Bronchial epithelial cell (primary cell): ENCODE measurements at places on chromosomes 4 and X.
A peak's percentile ranks its signal among the peaks of the same experiment; 100 is the strongest.

DNA sequence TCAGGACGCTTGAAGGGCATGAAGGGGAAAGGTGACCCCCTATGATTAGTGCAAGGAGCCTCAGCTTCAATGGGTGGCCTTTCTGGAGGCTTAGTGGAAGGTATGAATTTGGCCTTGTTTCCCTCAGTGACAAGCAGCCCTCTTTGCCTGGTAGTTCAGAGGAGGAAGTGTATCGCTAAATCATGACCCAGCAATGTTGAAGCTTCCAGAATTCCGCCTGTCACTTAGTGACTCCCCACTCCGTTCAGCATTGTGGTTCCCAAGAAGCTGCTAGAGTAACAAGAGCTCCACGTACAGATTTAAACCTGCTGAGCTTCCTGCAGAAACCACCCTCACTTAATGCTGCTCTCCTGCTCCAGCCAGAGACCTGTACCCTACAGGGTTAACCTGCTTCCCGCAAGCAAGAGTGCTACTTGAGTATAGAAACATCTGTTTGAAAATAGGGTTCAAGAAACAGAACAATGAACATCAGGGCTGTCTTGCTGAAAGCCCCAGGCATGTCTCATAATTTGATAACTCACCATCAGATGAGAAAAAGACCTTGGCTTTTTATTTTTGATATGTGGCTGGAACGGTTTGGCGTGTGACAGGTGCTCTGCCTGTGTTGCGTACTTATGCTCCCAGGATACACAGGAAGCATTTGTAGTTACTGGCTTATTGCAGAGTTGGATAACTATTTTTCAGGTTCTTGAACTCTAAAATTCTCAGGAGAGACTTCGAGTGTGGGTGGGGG is 105.2 kb downstream of the UCHL1 start:
- DNase-seq, result no peak

DNA sequence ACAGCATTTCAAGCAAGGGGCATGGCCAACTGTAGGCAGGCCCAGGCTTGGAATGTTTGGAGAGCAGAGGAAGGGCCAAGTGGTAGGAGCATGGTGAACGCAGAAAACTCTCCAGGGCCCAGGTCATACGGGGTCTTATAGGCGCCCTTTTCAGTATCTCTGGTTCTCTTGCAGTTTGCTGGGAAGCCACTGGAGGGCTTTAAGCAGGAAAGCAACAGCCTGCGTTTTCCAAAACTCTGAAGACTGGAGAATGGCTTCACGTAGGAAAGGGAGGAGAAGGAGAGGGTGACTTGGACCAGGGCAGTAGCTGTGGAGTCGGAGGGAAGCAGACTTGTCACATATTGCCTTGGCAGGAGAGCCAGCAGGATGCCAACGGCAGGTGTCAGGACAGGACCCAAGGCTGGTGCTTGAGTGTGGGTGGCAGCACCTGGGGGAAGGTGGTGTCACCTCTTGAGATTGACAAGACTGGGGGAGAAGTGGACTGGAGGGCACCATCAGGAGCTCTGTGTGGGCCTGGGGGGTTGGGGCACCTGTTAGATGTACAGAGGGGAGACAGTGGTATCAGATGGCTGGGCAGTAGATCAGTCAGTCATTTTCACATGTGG is 21.9 kb downstream of the TKTL1 start:
- DNase-seq, result peak; percentile 6

GRCh38 chr4:83267830-83268475 is 16.6 kb downstream of the COQ2 start:
- DNase-seq, result no peak

DNA sequence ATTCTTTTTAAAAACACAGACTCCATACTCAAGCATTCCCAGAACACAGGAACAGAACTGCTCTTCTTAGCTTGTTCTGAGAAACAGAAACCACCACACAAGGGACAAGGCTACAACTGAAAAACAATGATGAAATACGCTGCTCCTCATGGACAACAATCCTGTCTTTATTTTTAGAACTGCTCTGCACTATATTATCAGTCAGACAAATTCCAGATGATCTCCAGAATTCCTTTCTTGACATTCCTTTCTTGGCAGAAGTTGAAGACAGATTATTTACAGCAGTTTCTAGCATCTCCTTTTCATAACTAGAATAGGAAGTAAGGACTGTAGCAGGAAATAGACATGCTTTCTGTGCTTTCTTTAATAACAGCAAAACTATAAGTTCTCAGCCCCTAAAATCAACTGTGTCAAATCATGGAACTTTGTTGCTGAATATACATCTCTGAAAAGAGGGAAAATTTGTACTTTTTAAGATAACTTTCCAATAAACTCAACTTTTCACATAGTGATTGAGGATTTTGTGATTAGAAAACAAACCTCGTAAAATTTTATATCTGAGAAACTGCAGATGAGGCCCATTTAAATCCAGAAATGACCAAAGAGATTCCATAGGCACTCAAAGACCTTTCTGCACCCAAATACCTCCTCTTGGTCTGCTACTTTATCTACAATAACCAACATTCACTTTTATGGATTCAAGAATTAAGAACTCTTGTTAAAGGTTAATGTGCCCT is 35.9 kb downstream of the ANTXR2 start:
- DNase-seq, result no peak

DNA sequence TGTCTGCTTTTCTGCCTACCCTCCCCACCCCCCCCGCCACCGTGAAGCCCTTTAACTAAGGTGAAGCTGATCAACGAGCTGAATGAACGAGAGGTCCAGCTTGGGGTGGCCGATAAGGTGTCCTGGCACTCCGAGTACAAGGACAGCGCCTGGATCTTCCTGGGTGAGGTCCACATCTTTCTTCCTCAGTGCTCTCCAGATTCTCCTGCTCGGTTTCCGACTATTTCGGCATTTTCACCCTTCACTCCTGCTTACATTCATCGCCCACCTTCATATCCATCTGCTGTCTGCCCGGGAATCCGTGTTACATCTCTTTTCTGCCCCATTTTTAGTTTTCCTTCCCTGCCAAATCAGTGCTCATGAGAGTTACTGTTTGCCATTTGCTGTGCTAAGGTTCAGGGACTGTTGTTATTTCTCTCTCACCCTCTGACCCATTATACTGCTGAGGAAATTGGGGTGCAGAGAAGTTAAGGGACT is 459 bp downstream of the RBMX2 start:
- DNase-seq, result no peak

- DNase-seq, result no peak
These were observed 3.2 kb upstream of the CHRNA9 start for GRCh38 chr4:40331961-40332360.
